Occipital lobe (tissue), 3 donors: ENCODE measurements at places on chromosomes 5 and 9.

GRCh38 chr9:8614926-8615440 is 815.4 kb upstream of the DMAC1 start:
- no peak for DNase-seq

DNA sequence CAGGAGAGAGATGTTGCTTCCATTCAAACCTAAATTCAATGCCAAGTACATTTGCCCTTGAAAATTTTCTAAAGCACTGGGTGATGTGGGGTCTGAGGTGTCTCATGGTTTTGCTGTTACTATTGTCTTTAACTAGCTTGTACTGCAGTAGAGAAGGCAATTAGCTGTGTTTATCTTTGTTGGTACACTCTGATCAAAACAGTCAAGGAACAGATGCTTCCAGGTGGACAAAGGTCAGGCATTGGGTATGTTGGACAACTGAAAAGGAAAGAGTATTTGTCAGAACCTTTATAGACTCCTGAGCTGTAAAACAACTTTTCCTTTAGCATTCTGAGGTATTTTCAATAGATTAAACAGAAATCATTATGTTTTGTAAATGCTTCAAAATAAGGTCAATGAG is 2228.7 kb upstream of the WWC1 start:
- no peak for DNase-seq

- no peak for DNase-seq
These were observed 8.3 kb downstream of the SHB start for GRCh38 chr9:38060681-38061080.

- no peak for DNase-seq
These were observed 117.6 kb upstream of the HMHB1 start for GRCh38 chr5:143694357-143694756.

DNA sequence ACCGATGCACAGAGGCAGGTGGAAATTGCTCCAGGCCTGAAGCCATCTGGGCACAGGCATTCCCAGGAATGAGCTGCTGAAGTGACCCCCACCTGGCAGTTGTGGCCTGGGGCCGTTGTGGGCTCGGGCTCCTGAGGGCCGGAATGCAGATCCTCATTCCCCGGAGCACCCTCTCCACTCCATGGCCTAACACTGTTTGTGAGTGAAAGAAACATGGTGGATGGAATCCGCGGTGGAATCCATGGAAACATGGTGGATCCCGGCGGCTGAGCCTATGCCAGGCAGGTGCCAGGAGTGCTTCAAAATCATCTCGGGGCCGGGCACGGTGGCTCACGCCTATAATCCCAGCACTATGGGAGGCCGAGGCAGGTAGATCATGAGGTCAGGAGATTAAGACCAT is 3.6 kb upstream of the SARDH start:
- no peak for DNase-seq

DNA sequence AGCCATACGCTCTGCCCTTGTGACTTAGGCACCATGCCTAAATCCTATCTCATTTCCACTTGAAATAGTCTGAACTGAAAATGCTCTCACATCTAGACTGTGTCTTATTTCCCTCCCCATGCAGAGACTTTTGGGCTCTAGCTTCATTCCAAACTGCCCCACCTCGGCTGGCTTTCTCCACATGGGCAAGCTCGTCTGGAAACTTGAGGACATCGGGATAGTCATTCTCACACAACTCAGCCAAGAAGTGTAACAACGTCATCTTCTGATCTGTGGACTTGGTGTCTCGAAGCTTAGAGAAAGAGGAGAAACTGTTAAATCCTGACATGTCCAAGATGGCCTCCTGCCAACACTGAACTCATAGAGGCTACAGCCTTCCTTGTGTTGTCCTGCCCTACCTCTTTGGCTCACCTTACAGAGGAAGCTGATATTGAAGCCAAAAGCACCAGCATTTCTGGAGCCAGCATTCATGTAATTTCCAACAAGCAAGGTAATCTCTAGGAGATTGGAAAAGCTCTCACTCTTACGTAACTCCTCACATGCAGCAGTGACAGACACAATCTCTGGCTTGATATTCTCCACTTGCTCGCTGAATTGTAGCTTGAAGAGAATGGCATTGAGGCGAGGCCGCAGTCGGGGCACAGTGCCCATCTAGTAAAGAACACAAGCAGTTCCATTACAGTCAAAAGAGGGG is 39.6 kb downstream of the PCDHGC5 start:
- no peak for DNase-seq

- DNase-seq: no peak
These were observed 206.4 kb upstream of the CDKN2B start for GRCh38 chr9:22215521-22215920.

GRCh38 chr5:86878250-86878649 is 260.5 kb downstream of the COX7C start:
- DNase-seq: no peak

- DNase-seq: no peak
These were observed 50.9 kb downstream of the SUSD1 start for GRCh38 chr9:112124156-112124555.

GRCh38 chr9:77561331-77562018 is 86.6 kb downstream of the GNA14 start:
- DNase-seq: no peak

DNA sequence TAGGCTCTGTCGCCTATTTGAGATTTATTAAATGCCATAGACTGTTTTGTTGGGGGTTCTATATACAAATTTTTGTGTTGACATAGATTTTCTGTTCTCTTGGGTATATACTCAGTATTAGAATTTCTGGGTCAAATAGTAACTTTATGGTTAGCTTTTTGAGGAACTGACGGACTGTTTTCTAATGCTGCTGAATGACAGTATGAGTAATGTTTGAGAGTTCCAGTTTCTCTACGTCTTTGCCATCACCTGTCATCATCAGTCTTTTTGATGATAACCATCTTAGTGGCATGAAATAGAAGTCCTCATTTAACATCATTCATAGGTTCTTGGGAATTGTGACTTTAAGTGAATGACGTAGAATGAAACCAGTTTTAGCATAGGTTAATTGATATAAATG is 60.1 kb downstream of the CCDC171 start:
- no peak for DNase-seq

GRCh38 chr5:71743155-71743554 is 24.1 kb downstream of the CARTPT start:
- no peak for DNase-seq

- no peak for DNase-seq
These were observed 616.6 kb downstream of the IRX1 start for GRCh38 chr5:4212071-4212739.

DNA sequence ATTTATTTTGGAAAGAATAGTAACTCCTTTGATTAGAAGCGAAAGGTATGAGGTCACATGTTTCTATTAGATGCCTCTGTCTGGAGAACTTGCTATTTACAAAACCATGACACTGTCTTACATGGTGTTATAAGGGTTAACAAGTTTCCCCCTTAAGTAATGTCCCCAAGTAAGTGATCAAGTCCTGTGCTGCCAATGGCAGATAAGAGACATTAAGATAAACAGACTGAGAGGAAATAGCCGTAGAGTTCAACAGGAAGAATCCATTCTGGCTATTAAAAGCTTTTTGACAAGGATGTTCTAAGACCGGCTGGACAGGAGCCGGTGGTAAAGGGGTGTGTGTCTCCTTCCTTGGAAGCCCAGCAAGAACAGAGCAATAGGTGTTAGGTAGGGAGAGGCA is 257.5 kb downstream of the GADD45G start:
- no peak for DNase-seq

GRCh38 chr9:7854763-7855162 is 55.2 kb upstream of the DMAC1 start:
- DNase-seq: no peak

DNA sequence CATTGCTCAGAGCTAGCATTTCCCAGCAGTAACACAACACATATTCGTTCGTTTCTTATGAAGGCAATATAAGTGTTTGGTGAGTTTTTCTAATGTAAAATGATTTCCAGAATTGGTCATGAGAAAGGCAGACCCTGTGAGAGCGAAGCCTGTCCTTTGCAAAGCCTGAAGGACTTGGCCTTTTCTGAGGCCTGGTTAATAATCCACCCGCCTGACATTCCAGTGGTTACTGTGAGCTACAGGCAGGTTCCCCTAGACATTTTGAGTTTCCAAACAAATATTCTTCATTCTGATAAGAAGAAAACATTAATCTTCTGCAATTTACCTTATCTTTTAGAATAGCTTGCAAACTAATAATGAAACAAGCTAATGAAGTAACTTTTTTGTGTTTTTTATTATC is 38.0 kb downstream of the ADAMTS16 start:
- DNase-seq: no peak

DNA sequence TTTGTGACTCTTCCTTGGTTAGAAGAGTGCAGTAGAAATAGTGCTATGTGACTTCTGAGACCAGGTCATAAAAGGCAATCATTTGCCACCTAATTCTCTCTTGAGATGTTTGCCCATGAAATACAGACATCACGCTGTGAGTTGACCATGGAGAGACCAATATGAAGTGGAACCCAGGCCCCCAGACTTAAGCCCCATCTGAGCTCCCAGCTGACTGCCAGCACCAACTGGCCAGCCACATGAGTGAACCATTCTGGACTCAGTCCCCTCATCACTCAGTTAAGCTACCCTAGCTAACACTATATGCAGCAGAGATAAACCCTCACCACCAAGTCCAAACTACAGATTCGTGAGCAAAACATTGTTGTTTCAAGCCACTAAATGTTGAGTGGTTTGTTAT is 60.7 kb upstream of the NIPBL start:
- no peak for DNase-seq

- no peak for DNase-seq
These were observed 495.8 kb upstream of the RORB start for GRCh38 chr9:74001382-74001781.

- no peak for DNase-seq
These were observed 45.5 kb upstream of the ANKRD33B start for GRCh38 chr5:10518347-10518746.

GRCh38 chr5:60402161-60402785 is 297.7 kb downstream of the DEPDC1B start:
- no peak for DNase-seq

DNA sequence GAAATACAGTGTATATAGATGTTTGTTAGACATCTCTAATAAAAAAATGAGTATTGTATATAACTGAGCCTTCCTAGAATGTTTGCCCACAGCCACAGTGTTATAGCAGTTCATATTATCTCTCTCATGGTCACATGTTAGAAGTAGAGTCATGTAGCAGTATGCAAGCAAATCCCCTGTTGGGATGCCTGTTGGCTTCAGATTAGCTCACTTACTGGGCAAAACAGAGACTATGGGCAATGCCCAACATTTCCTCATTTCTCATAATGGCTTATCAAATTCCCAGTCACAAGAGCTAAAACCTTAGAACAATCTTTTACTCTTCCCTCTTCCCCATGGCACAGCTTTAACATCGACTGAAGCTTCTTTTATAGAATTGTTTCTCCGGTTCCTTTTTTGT is 27.0 kb upstream of the PDCD1LG2 start:
- DNase-seq: no peak

DNA sequence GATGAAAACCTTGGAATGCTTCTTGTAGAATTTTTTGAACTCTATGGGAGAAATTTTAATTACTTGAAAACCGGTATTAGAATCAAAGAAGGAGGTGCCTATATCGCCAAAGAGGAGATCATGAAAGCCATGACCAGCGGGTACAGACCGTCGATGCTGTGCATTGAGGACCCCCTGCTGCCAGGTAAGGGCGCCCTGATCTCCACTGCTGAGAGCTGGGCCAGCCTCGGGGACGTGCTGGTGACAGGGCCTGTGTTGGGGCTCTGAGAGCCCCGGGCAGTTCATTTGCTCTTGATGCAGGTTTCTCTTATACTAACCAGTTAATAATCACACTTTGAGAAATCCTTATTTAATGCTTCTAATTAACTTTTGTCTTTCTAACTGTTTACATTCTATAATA is 33.0 kb downstream of the TENT4A start:
- DNase-seq: no peak

- no peak for DNase-seq
These were observed 220.1 kb downstream of the PIK3R1 start for GRCh38 chr5:68435611-68436010.

- no peak for DNase-seq
These were observed 1.0 kb downstream of the SMIM3 start for GRCh38 chr5:150779397-150780186.

GRCh38 chr9:20023210-20023905 is 234.5 kb upstream of the SLC24A2 start:
- no peak for DNase-seq

GRCh38 chr5:10602031-10602806 is 38.3 kb downstream of the ANKRD33B start:
- no peak for DNase-seq

GRCh38 chr5:14702238-14702839 is 37.8 kb downstream of the OTULIN start:
- DNase-seq: no peak

- no peak for DNase-seq
These were observed 12.5 kb downstream of the SMARCA2 start for GRCh38 chr9:2027543-2028160.

DNA sequence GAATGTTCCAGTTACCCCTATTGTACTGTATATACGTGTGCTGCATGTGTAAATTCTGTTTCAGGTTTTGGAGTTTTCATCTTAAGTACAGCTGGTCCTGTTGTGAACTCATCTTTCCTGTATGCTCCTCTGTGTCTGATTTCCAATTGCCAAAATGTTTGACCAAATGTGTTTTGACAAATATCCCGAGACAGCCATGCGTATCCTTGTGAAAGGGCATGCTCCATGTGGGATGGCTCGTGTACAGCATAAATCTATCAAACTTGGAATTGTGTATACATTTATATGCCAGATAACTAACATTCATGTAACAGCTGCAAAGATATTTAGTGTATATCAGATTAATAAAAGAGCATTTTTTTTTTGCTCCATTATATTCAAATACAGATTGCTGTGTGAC is 69.5 kb upstream of the IQGAP2 start:
- no peak for DNase-seq

DNA sequence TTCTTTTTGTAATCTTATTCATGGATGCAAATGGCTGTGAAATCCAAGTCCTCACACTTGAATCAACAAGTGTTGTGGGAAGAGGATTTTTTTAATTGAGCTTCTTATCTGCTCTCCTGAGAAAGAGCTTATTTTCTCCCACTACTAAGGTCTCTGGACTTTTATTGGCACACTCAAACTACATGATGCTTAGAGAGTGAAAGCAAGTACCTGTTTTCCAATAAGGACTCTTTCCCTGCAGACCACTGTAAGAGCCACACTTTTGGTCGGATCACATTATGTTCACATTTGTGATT is 546.4 kb upstream of the ARRDC3 start:
- DNase-seq: no peak

GRCh38 chr9:116234081-116234480 is 80.5 kb downstream of the PAPPA start:
- DNase-seq: no peak

GRCh38 chr9:35748242-35748857 is 678 bp downstream of the GBA2 start:
- DNase-seq: no peak

- DNase-seq: no peak
These were observed 76.2 kb upstream of the ZFAND5 start for GRCh38 chr9:72440992-72441847.

GRCh38 chr9:135002336-135002735 is 84.6 kb upstream of the FCN1 start:
- DNase-seq: no peak

GRCh38 chr9:138072897-138073296 is 195.3 kb downstream of the CACNA1B start:
- DNase-seq: no peak
